ENCODE measurements at places on chromosomes 1 and 21.

- no peak for DNase-seq
Observed at GRCh38 chr1:212237651-212238050, 47.6 kb upstream of the PPP2R5A start.

DNA sequence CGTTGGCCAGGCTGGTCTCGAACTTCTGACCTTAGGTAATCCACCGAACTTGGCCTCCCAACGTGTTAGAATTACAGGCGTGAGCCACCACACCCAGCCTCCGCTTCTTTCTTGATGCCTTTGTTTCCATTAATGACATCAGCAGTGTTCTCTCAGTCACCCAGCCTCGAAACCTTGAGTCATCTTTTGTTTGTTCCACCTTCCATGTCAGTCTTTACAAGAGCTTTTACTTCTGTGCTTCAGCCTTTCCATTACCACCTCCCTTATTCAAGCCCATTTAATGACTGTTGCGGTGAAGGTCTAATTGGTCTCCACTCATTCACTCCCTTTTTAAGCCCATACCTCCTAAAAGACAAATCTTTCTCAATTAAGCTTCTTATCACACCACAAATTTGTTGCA, 146.6 kb upstream of the ADGRL2 start:
- DNase-seq: no peak

DNA sequence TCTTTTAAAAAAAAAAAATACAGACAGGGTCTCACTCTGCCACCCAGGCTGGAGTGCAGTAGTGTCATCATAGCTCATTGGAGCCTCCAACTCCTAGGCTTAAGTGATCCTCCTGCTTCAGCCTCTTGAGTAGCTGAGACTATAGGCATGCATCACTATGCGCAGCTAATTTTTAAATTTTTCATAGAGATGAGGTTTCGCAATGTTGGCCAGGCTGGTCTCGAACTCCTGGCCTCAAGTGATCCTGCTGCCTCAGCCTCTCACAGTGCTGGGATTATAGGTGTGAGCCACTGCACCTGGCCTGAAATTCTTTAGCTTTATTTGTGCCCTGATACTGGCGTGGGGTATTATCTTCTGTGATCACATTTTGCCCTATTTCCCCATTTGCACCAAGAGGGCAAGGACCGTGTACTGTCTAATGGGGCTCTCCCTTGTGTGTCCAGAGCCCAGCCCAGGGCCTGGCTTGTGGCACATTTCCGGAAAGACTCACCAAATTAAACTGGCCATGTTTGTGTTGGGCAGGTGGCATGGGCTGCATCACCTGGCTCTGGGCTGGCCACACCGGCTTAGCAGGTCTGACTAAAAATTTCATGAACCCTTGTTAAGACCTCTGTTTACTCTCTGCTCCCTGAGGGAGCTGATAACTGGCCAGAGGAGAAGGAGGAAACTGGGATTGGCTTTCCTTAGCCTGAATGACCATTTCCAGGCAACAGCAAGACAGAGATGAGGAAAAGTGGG, 32.2 kb downstream of the TRIM62 start:
- no peak for DNase-seq

- DNase-seq: no peak
Observed at GRCh38 chr1:14689996-14690615, 91.6 kb downstream of the KAZN start.

- no peak for DNase-seq
Observed at GRCh38 chr1:163263818-163264655, 57.7 kb upstream of the NUF2 start.

GRCh38 chr1:232393010-232393409, 236.9 kb downstream of the SIPA1L2 start:
- DNase-seq: no peak

DNA sequence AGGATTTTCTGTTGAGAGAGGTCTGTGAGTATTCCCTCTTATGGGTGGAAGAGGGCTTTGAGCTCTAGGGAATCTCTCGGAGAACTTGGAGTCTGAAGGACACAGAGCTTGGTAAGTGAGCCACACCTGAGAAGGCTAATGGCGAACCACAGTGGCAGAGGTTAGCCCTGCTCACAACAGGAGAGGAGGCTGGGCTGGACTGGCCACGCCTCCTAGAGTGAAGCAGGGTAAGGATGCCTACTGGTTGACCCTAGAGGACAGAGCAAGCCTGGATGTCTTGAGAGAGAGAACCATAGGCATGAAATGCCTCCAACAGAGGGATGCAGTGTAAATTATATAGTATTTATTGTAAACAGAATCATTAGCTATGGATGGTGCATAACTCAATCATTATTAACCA, 232.6 kb downstream of the PCP4 start:
- no peak for DNase-seq

GRCh38 chr1:53575955-53576320, 116.7 kb downstream of the DMRTB1 start:
- DNase-seq: no peak

- DNase-seq: no peak
Observed at GRCh38 chr1:9853249-9853595, 29.5 kb upstream of the CLSTN1 start.

- DNase-seq: no peak
Observed at GRCh38 chr21:42570841-42571387, 57.3 kb downstream of the SLC37A1 start.

GRCh38 chr1:7771823-7772299, 765 bp downstream of the VAMP3 start:
- no peak for DNase-seq

DNA sequence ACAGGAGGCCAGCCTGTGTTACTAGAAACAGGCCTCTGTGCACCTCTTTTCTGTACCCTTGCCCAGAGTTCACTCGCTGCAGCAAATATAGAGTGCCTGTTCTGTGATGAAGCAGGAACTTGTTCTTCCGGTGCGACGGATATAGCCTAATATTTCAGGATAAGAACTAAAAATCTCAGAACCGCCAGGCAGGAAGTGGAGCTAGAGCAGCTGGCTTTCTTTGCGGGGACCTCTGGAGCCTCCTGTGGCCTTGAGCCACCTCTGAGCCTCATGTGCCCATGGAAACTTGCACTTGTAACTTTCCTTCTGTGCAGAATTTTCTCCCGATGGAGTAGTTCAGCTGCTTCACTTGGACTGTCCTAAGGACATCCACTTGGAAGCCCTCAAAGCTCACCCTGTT, 44.5 kb upstream of the VAMP3 start:
- no peak for DNase-seq
